ENCODE measurements at places on chromosomes 11 and 22. TPM values are rescaled to one million over a fixed set of nuclear protein-coding genes. Genes with fewer than 3 reads are reported as not detected.

Gene PRODH
- not detected for total RNA-seq

Gene XKR3
- total RNA-seq: not detected

Gene AMPD3
- 24.9 TPM for total RNA-seq

Gene MS4A3
- not detected for total RNA-seq

Gene EFCAB6
- 1.5 TPM for total RNA-seq

Gene NDUFC2
- total RNA-seq: 60.9 TPM

Gene ZNF74
- total RNA-seq: 13.0 TPM

Gene MPPED2
- under 0.01 TPM for total RNA-seq

Gene CD3G
- not detected for total RNA-seq

Gene LMF2
- total RNA-seq: 25.9 TPM

Gene MMP7
- 0.17 TPM for total RNA-seq

Gene GP1BB
- 1.8 TPM for total RNA-seq

Gene SLC6A5
- total RNA-seq: not detected

Gene NXPE4
- not detected for total RNA-seq

Gene ZNRF3
- total RNA-seq: 2.6 TPM

Gene KCTD14
- total RNA-seq: 0.77 TPM

Gene OR4D5
- not detected for total RNA-seq

Gene CRYBA4
- not detected for total RNA-seq

Gene OR8J1
- total RNA-seq: not detected

Gene PSMD13
- 81.4 TPM for total RNA-seq

Gene SYTL2
- 39.8 TPM for total RNA-seq

Gene OR52N4
- total RNA-seq: not detected

Gene CASP1
- total RNA-seq: 82.2 TPM

Gene ISX
- total RNA-seq: not detected

Gene SNU13
- 61.6 TPM for total RNA-seq

Gene ASPHD2
- total RNA-seq: 1.5 TPM

Gene FLRT1
- total RNA-seq: 0.17 TPM

Gene ADM
- total RNA-seq: 490 TPM

Gene GVQW3
- 1.8 TPM for total RNA-seq

Gene OR8A1
- total RNA-seq: not detected

Gene TIMM10
- 41.6 TPM for total RNA-seq

Gene MYO7A
- total RNA-seq: 0.26 TPM

Gene C1QTNF6
- total RNA-seq: 4.6 TPM

Gene NLRP14
- 0.17 TPM for total RNA-seq

All from fibroblast of lung (primary cell).